ENCODE measurements at places on chromosomes 16 and 17.

GRCh38 chr16:70809392-70810060 lies 8.6 kb upstream of the VAC14 start:
- DNase-seq = no peak

DNA sequence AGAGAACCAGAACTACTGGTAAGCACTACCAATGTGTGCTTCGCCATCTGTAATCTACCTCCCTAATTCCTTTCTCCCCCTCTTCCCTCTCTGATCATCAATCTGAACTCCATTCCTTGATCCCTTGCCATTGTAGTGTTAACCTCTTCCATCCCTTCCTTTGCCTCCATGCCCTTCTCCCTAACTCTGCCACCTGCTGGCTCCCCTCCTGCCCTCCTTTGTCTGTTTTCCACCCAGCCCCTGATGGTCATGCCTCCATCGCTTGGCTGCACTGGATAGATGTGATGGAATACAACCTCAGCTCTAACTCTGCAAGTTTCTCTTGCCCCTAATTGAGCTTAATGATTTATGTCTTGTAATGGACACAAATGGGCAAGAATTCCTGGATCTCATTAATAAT lies 108.2 kb upstream of the ASIC2 start:
- DNase-seq = peak; percentile 52

GRCh38 chr16:3638916-3639644 lies 15.4 kb upstream of the DNASE1 start:
- no peak for DNase-seq

- no peak for DNase-seq
Measured at GRCh38 chr17:17111401-17112393, 69.4 kb downstream of the MPRIP start.

- no peak for DNase-seq
Measured at GRCh38 chr16:68422396-68422960, 25.8 kb downstream of the SMPD3 start.

DNA sequence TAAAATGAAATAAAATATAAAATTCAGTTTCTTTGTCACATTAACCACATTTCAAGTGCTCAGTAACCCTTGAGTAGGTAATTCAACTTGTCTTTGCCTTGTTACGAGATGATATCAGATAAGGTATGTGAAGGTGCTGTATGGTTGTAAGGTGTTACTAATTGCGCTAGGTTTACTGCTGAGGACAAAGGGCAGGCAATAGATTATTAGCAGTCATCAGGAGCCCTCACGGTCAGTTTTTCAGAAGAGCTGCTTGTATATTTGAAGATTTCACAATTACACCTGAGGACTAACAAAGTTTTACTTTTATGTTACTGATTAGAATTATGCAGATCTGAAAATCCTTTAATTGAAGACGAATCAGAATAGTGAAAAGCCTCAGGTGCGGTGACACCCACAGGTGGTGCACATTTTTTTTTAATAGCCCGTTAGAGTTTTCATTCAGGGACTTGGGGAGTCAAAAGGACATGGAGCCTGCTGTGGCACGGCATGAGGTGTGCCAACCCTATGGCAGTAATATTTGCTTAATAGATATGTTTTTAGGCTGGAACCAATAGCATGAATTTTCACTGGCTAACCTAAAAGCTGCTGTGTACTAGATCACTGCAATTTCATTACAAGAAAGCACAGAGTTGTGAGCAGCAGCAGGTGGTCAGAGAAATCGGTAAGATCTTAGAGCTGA lies 16.4 kb downstream of the NDEL1 start:
- DNase-seq = no peak
